ENCODE measurements at places on chromosomes 6 and 20.

- DNase-seq, result no peak
These were observed 253.8 kb upstream of the STXBP5 start for GRCh38 chr6:146950351-146950835.

- DNase-seq, result no peak
These were observed 59.4 kb downstream of the ADGRF5 start for GRCh38 chr6:46862381-46862780.

GRCh38 chr6:137226697-137227096 is 7.5 kb upstream of the IFNGR1 start:
- no peak for DNase-seq

DNA sequence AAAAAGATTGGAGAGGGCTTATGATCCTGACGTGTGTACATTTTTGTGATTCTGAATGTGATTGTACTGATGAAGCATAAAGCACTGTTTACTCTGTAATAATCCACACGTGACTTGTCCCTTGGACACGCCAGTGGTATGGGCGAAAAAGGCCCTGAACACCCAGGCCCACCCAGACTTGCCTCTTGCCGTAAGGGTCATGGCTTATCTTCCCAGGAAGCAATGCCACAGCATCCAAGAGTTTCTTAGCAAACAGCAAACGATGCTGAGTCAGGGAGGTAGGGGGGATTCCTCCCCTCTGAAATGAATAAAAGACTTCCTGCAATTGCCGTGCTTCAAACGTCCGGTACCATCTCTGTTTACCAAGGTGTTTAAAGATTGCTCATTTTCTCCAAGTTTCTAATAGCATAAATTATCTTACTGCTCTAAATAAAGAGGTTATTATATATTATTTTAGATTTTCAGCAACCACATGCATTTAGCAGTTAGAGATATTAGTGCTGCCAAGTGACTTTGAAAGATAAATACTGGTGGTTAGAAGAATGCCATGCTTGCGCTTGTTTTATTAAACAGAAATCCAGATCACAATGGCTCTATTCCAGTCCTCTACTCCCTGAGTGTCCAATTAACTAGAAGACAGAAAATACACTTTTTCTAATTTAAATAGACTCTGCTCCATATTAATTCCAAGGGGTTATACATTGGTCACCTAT is 212.8 kb upstream of the CST7 start:
- DNase-seq, result no peak

DNA sequence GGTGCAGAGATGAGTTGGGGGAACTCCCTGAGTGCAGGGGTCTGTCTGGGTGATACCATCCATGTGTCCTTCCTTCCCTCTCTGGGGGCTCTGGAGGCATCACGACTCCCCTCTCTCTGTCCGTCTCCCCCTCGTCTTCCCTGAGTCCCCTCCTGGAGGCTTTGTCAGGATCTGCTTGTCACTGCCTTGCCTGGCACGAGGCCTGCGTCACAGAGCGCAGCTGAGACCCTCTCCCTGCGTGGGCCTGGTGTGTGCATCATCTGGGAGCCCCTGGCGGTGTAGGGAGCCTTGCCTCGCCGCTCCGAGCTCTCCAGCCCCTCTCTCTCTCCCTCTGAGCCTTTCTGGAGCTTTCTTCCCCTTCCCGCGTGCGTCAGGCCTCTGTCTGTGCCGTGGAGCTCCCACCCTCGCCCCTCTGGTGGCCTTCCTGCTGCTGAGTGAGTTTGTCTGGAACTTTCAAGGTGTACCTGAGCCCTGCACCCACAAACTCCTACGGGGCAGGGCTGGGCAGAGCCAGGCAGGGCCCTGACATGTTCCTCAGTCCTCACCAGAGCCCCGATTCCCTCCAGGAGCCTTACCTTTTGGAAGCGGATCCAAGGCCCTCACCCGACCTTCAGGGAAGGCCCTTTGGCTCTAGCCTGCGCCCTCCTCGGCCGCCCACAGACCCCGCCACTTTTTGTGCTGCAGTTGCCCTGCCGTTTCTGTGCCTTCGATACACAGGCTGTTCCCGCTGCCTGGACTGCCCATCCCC is 70.3 kb downstream of the SRC start:
- no peak for DNase-seq

DNA sequence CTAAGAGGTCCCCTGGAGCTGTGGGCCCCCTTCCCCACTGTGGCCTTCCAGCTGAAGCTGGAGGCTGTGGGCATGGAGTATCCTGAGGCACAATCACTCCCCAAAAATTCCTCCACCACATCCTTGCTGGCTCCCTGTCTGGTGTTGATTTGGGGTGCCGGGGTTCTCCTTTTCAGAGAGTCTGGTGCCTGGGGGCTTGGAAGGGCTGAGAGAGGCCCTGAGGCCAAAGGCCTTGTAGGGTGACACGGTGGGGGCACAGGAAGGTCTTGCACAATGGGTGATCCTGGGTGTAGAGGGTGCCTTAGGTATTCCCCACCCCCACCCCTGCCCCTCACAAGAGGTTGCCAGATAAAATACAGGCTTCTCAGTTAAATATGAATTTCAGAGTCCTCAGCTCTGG is 33.2 kb upstream of the VEGFA start:
- DNase-seq, result no peak

DNA sequence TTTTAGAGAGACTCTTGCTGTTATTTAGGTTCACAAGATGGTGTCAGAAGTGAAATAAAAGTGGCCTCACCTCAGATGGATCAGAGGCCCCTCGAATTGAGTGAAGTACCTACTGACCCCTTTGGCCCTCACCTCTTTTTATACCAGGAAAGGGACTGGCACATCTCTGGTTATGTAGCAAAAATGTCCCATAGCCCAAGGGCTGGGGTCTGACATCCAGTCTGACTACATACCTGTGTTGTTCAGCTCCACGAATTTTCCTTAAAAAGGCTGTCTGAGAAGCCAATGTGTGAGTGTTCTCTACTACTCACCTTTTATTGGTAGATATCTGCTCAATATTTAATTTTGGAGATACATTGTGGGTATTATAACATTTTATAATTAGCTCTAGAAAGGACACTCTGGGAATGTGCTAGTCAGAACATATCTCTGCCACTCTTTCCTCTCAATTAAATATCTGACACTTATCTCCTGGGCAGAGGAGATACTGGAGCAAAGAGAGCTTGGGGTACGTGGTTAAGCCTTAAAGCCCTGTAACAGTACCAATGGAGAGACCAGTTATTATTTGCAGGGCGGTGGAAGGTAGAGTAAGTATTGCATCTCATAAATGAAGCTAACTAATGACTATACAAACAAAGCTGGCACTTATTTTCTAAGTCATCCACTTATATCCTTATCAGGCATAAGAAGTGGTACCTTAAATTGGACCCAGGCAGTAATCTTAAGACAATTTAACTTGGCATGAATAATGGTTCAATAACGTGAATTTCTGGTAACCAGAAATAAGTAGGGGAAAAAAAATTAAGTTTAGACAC is 20.0 kb upstream of the IL22RA2 start:
- DNase-seq, result no peak

GRCh38 chr6:114375541-114376192 is 32.8 kb upstream of the HS3ST5 start:
- DNase-seq, result no peak
